ENCODE measurements at places on chromosomes 1 and 21.

- H3K36me3 ChIP-seq: no peaks in the 10 kb centered on the region
- peaks cover 5% of the 10 kb centered on the region for H3K4me1 ChIP-seq
- H3K27me3 ChIP-seq: no peaks in the 10 kb centered on the region
- no peak overlapping the region for H3K27ac ChIP-seq
- H3K4me3 ChIP-seq: no peak overlapping the region
Observed at GRCh38 chr1:196461521-196461920, 146.7 kb downstream of the KCNT2 start.

DNA sequence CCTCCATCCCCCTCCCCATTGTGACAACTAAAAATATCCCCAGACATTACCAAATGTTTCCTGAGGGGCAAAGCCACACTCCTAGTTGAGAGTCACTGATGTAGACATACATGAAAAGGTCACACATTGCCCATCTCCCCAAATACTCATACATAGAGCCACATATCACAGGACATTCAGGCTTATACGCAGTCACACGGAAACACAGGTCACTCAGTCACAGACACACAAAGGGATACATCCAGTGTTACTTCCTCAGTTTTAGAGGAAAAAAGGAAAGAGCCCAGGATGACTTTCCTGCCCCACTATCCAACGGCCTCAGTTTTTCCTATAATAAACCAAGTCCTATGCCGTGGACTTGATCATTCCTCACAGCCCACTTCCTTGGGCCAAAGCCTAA, 1.9 kb downstream of the SLC39A1 start:
- H3K4me3 ChIP-seq: no peak overlapping the region
- no peak overlapping the region for H3K27ac ChIP-seq
- no peak for DNase-seq

DNA sequence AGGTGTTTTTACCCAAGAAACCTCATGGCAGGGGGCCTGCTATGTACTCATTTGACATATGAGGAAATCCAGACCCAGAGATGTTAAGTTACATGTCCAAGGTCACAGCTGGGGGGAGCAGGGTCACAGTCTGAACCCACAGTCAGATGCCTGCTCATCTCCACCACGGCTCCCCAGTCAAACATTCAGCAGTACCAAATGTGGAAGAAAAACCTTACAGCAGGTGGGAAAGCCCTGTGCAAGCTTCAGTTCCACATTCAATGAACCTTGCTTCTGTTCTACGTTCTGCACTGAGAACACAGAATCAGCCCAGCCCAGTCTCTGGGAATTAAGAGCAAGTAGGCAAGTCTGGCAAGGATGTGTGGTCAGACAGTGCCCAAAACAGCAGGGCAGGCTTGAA, 35.2 kb downstream of the LRP8 start:
- H3K4me1 ChIP-seq: peaks cover 50% of the 10 kb centered on the region
- H3K4me3 ChIP-seq: no peak overlapping the region

GRCh38 chr1:157512036-157512969, 40.0 kb downstream of the FCRL5 start:
- H3K27me3 ChIP-seq: no peaks in the 10 kb centered on the region
- H3K4me3 ChIP-seq: no peak overlapping the region
- no peak overlapping the region for H3K27ac ChIP-seq
- no peaks in the 10 kb centered on the region for H3K36me3 ChIP-seq

DNA sequence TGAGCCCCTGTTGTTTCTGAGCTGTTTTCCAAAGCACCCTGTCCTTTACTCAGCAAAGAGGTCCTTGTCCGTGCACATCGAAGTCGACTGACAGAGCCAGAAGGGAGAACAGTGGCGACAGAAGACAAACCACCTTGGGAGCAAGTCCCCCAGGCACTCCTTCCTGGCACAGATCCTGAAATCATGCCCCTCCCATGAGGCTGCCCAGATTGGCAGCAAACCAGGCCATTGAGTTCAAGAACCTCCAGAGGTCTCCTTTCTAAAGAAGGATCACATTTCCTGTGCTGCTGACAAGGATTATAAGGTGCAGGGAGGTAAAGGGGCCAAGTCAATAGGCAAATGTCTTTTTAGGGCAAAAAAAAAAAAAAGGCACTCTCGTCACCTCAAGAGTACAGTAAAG, 84.7 kb upstream of the HIVEP3 start:
- no peak overlapping the region for H3K4me3 ChIP-seq
- peaks cover 36% of the 10 kb centered on the region for H3K4me1 ChIP-seq
- H3K36me3 ChIP-seq: no peaks in the 10 kb centered on the region

GRCh38 chr1:41765152-41765551, 153.6 kb downstream of the HIVEP3 start:
- H3K4me1 ChIP-seq: peaks cover 20% of the 10 kb centered on the region
- no peak for DNase-seq
- no peaks in the 10 kb centered on the region for H3K27me3 ChIP-seq
- no peak overlapping the region for H3K27ac ChIP-seq
- H3K36me3 ChIP-seq: no peaks in the 10 kb centered on the region

GRCh38 chr1:73943270-73943669, 254.7 kb downstream of the LRRIQ3 start:
- no peak overlapping the region for H3K4me3 ChIP-seq
- H3K36me3 ChIP-seq: no peaks in the 10 kb centered on the region
- DNase-seq: no peak
- no peaks in the 10 kb centered on the region for H3K4me1 ChIP-seq

Data from thyroid gland (tissue), 4 donors.